ENCODE measurements at places on chromosomes 1 and 21. TPM values are rescaled to one million over a fixed set of nuclear protein-coding genes. Genes with fewer than 3 reads are reported as not detected.

GRCh38 chr1:206782448-206782847, 10.2 kb upstream of the IL10 start:
- DNase-seq: no peak

GRCh38 chr1:17440827-17441168, 1.3 kb upstream of the RCC2 start:
- DNase-seq: no peak

GRCh38 chr1:63618011-63618410, 24.8 kb downstream of the PGM1 start:
- no peak for DNase-seq

Gene RHD
- polyA plus RNA-seq: 2.1 TPM

- no peak for DNase-seq
Measured at GRCh38 chr1:16116002-16116401, 39.9 kb downstream of the EPHA2 start.

Gene LCK
- polyA plus RNA-seq: 5.2 TPM

GRCh38 chr1:115476616-115477015, 138.6 kb upstream of the NGF start:
- no peak for DNase-seq

- no peak for DNase-seq
Measured at GRCh38 chr1:238895911-238896310, 490.5 kb upstream of the CHRM3 start.

GRCh38 chr1:236724506-236724905, 38.2 kb downstream of the ACTN2 start:
- no peak for DNase-seq

GRCh38 chr21:45858180-45858579, 123.4 kb upstream of the COL6A1 start:
- no peak for DNase-seq

DNA sequence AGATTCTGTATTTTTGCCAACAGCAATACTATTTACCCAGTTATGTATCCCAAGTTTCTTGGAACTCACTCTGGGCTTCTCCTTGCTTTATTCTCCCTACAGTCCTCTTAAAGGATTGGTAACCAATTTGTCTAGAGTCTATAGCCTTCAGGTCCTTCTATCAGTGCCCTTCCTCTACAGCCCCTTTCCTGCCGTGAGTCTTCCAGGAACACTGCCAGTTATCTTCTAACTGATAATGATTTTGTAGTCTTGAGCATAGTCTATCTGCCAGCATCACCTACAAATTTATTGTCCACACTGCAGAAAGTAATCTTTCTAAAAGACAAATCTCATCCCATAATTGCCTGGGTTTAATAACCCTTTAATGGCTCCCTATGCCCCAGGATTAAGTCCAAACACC, 8.2 kb downstream of the LRRC8B start:
- no peak for DNase-seq

GRCh38 chr1:27634177-27634984, 604 bp downstream of the FGR start:
- peak; percentile 32 for DNase-seq

- DNase-seq: no peak
Measured at GRCh38 chr1:21761052-21761451, 21.9 kb downstream of the USP48 start.

- no peak for DNase-seq
Measured at GRCh38 chr1:53616927-53617326, 122.0 kb downstream of the GLIS1 start.

Gene TTC22
- 7.3 TPM for polyA plus RNA-seq

GRCh38 chr1:34792868-34793727, at the start of gene GJA4:
GJA4 (plus strand) TSS chr1:34792999; CDS start chr1:34794214, 1,215 bp downstream.
- no peak for DNase-seq

GRCh38 chr1:98333406-98333805, 328.1 kb upstream of the SNX7 start:
- DNase-seq: no peak

DNA sequence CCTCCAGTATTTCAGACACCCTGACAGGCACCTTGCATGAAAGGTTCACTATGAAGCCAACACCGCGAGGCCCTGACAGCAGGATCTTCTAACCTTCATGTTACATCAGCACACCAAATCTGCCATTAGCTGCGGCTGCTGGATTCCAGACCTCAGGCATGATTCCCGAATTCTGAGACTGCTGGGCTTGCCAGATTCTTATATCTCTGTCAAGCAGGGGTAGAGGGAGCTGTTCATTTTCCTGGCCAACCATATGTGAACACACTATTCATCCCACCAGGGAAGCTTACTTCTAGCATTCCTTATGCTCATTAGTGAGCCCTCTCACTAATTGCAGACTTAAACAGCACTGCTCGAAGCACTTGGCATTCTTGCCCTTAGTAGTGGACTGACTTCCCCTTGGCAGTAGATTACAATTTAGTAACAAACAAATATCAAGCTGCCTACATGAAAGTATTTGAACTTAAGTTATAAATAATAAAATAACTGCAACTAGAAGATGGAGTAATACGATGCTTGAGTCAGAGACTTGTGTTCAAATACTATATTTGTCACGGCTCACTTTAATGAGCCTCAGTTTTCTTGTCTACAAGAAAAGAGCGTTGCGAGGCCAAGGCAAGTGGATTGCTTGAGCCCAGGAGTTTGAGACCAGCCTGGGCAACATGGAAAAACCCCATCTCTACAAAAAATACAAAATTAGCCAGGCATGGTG, 43.3 kb downstream of the NID1 start:
- DNase-seq: no peak

DNA sequence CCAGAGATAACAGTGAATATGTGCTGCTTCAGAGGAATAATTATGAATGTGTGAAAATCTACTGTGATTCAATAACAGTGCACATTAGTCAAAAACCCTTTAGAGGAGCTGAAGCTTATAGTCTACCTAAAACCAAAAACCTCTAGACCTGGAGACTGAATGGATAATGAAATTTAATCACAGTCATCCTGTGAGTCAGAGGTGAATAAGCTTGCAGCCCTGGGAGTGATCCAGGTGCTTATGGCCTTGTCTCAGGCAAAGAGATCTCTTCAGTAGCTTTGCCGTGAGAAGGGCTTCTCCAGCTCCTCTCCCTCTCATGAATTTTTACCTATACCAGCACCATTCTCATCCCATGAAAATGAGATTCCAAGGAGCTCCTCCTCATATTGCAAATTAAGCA, 81.3 kb upstream of the RGS4 start:
- DNase-seq: no peak

DNA sequence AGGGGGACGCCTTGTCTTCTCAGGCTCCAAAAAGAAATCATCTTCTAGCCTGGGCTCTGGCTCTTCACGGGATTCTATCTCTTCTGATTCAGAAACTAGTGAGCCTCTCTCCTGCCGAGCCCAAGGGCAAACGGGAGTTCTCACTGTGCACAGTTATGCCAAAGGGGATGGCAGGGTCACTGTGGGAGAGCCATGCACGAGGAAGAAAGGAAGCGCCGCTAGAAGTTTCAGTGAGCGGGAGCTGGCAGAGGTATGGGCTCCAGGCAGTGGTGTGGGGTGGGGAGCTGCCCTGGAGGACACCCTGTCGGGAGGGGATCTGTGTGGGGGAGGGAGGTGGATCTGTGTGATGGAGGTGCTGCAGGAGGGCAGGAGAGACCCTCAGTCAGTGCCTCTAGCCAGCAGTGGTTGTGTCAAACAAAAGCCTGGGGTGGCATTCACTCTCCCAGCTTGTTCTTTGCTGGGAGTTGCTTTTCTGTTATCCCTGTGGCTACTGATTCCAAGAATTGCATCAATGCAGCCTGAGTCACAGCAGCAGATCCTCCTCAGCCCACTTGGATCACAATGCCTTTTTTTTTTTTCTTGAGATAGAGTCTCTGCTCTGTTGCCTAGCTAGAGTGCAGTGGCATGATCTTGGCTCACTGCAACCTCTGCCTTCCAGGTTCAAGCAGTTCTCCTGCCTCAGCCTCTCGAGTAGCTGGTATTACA, 21.8 kb downstream of the KDM4A start:
- no peak for DNase-seq

Gene FMO4
- polyA plus RNA-seq: 28.2 TPM

Gene SYT2
- 2.7 TPM for polyA plus RNA-seq

GRCh38 chr1:25118546-25118945, 113.8 kb downstream of the SYF2 start:
- DNase-seq: no peak

- no peak for DNase-seq
Measured at GRCh38 chr21:38175306-38175705, 81.5 kb upstream of the KCNJ15 start.

DNA sequence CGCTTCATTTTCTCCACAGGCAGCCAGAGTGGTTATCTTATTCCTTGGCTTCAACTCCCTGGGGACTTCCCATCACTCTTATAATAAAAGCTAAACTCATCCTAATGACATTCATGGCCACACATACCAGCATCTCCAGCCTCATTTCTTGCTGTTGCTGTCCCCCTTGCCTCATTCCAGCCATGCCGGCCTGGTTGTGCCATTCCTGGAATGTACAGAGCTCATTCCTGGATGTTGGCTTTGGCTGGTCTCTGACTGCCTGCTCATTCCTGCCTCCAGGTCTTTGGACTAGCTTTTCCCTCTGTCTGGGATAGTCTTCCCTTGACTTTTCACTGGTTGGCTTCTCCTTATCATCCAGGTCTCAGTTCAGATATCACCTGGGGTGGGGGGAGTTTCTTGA, 2.4 kb upstream of the PEF1 start:
- DNase-seq: no peak

Gene SOX13
- polyA plus RNA-seq: 49.9 TPM

Gene ETV3L
- polyA plus RNA-seq: not detected

- DNase-seq: no peak
Measured at GRCh38 chr1:230145505-230145899, 78.5 kb downstream of the GALNT2 start.

- no peak for DNase-seq
Measured at GRCh38 chr1:106879538-106879937, 176.9 kb upstream of the PRMT6 start.

GRCh38 chr21:40540216-40540615, 306.7 kb downstream of the DSCAM start:
- DNase-seq: no peak

- DNase-seq: no peak
Measured at GRCh38 chr1:65153635-65154034, 5.6 kb downstream of the AK4 start.

GRCh38 chr1:95115708-95116137, 1.4 kb upstream of the TLCD4 start:
- no peak for DNase-seq

DNA sequence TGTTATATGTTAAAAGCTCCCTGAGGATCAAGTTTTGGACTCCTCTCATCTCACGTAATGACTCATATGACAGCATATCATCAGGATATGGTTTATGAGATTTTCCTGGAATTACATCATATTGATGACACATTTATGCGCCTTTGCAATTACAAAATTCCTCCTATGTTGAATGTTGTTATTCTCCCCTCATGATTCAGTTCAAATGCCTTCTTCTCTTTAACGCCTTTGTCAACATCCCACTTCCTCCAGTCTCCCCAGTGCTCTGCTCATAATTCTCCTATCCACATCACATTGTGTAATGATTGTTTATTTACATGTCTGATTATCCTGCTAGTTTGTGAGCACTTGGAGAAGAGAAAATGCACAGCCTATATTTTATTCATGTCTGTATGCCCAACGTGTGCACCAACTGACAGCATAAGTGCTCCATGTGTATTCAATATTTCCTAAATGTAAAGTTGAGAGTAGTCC, 80.9 kb upstream of the BACH1 start:
- DNase-seq: no peak

DNA sequence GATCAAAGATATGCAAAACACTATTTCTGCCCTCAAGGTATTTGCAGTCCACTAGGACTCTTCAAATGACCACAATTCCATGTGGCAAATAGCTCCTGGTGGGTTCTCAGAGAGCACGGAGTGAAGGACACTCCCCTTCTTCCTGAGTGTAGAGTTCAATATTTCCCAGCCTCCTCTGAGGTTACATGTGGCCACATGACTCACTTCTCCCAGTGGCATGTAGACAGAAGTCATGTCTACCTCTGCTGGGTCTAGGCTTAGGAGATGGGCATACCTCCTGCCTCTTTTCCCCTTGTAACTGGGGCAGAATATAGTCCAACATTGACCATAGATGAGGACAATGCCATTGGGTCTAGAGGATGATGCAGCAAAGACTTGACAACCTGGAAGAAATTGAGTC, 191.4 kb downstream of the MIS18A start:
- no peak for DNase-seq

- no peak for DNase-seq
Measured at GRCh38 chr1:225347123-225347683, 80.6 kb downstream of the LBR start.

Gene LRRC38
- not detected for polyA plus RNA-seq

- DNase-seq: peak; percentile 54
Measured at GRCh38 chr1:201912832-201913231, 24.1 kb downstream of the SHISA4 start.

Gene ITLN2
- not detected for polyA plus RNA-seq

- DNase-seq: no peak
Measured at GRCh38 chr21:45322960-45323461, 35.3 kb upstream of the POFUT2 start.

- DNase-seq: no peak
Measured at GRCh38 chr1:225766967-225767633, 10.5 kb upstream of the SRP9 start.

GRCh38 chr1:204882479-204882878, 11.8 kb downstream of the NFASC start:
- DNase-seq: no peak

- DNase-seq: no peak
Measured at GRCh38 chr1:14901371-14901954, 252.1 kb upstream of the TMEM51 start.

DNA sequence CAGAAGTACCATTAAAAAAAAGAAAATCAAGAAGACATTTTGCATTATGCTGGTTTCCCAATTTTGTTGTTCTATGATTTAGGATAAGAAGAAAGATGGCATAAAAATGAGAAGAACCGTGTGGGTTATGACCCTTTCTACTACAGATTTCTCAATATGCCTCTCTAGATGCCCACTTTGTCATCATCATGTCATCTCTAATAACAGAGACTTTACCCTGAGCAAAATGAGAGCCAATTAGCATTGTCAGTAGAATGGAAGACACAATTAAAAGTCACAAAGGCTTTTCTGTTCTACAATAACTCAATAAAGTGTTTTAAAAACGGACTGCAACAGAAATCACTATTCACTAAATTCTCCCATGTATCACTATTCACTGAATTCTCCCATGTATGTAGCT, 85.5 kb downstream of the RAB3GAP2 start:
- no peak for DNase-seq

Gene SPATA21
- 0.40 TPM for polyA plus RNA-seq

- no peak for DNase-seq
Measured at GRCh38 chr1:7912743-7913557, 27.7 kb downstream of the TNFRSF9 start.

DNA sequence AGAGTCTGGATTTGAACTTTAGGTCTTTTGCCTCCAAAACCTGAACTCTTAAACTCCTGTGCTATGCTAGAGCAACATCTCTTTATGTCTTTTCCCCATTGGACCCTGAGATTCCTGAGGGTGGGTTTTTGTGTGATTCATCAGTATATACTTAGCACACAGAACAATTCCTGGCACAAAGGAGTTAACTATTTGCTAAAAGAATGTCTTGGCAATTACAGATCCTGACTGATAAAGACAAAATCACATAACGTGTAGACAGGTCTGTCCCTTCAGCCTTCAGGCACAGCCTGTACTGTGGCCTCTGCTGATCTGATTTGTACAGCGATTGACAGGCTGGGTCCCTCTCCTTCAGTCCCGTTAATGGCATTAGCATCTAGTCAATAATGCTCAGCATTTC, 162.4 kb upstream of the BEND5 start:
- no peak for DNase-seq

- DNase-seq: no peak
Measured at GRCh38 chr1:55474168-55474786, 259.1 kb upstream of the USP24 start.

Measured in left kidney (tissue), 8 donors.